IPS DF 6.9 (cell line): ENCODE measurements at places on chromosomes 2 and 18.

DNA sequence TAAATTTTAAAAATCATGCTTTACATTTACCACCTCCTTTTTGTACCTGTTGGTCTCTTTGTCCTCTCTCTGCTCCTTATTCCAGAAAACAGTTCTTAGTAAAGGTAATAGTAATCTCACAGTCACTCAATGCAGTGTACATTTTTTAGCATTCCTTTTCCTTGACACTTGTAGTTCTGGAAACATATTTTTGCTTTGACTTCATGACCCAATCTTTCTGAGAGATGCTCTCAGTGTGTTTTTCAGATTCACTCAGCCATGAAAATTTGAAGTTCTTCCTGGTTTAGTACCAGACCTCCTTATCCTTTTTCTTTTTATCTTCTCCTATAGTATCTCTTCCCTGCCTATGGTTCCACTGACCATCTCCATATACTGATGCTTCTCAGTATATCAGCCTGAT lies 747.5 kb upstream of the ZEB2 start:
- no peaks in the 10 kb centered on the region for H3K4me1 ChIP-seq
- no peaks in the 10 kb centered on the region for H3K36me3 ChIP-seq
- no peak overlapping the region for H3K27ac ChIP-seq
- H3K27me3 ChIP-seq = no peaks in the 10 kb centered on the region
- no peak for DNase-seq

GRCh38 chr18:56030060-56030459 lies 442.1 kb upstream of the TCF4 start:
- no peaks in the 10 kb centered on the region for H3K27me3 ChIP-seq
- no peak for DNase-seq
- no peak overlapping the region for H3K4me3 ChIP-seq
- H3K27ac ChIP-seq = no peak overlapping the region
- no peaks in the 10 kb centered on the region for H3K36me3 ChIP-seq
- no peaks in the 10 kb centered on the region for H3K4me1 ChIP-seq

GRCh38 chr18:48680339-48681250 lies 141.8 kb downstream of the CTIF start:
- H3K4me3 ChIP-seq = no peak overlapping the region
- H3K27me3 ChIP-seq = no peaks in the 10 kb centered on the region
- DNase-seq = no peak
- H3K4me1 ChIP-seq = no peaks in the 10 kb centered on the region

- no peaks in the 10 kb centered on the region for H3K36me3 ChIP-seq
- peaks cover 8% of the 10 kb centered on the region for H3K4me1 ChIP-seq
- peak within 1 kb of the TSS; percentile 36; the same call in 1 of the 2 replicates for H3K4me3 ChIP-seq
- DNase-seq = no peak
Measured at GRCh38 chr2:72917138-72917876, at the start of gene EMX1. TSS of gene EMX1 (plus strand) at chr2:72917519. CDS start at chr2:72917853, 334 bp downstream.

DNA sequence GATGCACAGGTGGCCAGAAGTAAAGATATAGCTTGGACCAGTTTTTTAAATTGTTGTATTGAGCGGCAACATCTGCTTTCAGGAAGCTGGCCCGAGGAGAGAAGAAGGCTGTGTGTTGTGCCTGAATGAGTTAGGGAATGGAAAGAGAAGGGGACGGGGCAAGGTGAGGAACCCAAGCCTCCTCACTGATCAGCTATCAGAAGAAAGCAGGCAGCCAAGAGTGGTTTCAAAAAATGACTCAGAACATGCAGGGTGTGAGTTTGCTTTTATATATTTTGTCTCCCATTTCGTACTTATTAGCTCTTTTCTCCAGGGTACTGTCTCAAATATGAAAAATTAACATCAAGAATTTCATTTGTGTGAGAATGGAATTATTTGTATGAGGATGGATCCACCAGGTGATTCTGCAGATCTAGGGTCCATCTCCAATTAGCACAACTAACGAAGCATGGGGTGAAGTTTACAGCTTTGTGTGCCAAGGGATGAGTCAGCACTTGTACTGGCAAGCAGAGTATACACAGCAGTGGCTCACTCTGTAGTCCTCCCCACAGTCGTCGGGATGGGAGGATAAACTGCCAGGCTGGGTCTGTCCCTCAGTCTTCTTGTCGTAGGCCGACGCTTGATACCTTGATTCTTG lies 175.7 kb downstream of the PIEZO2 start:
- DNase-seq = no peak
- no peaks in the 10 kb centered on the region for H3K36me3 ChIP-seq
- no peaks in the 10 kb centered on the region for H3K4me1 ChIP-seq
- H3K27ac ChIP-seq = no peak overlapping the region

DNA sequence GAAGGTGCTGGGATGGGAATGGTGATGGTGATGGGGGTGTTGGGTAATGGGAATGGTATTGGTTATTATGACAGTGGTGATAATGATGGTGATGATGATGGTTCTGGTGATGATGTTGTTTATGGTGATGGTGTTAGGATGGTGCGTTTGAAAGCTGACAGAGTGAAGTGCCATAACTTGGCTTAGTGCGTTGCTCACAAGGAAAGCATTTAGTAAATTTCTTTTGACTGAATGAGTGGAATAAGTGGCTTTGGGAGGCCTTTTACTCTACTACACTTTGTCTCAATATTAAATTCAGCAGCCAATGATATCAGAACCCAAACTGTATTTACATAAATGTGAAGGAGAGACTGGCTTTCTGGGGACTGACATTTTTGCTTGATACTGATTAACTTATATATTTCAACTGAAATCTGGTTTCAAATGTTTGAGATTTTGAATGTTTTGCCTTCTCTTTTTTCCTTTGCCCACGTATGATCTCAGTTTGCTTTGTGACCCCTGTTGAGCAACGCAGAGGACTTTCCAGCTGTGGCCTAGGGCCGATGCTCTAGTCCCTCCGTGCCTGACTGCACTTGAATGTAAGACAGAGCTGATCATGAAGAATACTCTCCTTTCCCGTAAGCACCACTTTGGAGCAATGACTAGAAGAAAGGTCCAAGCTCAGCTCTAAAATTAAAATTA lies 128.5 kb upstream of the SH3BP4 start:
- no peaks in the 10 kb centered on the region for H3K36me3 ChIP-seq
- no peak overlapping the region for H3K4me3 ChIP-seq
- DNase-seq = no peak
- no peaks in the 10 kb centered on the region for H3K4me1 ChIP-seq
- H3K27me3 ChIP-seq = no peaks in the 10 kb centered on the region

- no peak overlapping the region for H3K4me3 ChIP-seq
- no peak overlapping the region for H3K27ac ChIP-seq
- no peak for DNase-seq
- no peaks in the 10 kb centered on the region for H3K36me3 ChIP-seq
Measured at GRCh38 chr2:22153931-22154613, 1030.3 kb downstream of the TDRD15 start.

- DNase-seq = no peak
- no peaks in the 10 kb centered on the region for H3K27me3 ChIP-seq
- no peaks in the 10 kb centered on the region for H3K4me1 ChIP-seq
- H3K27ac ChIP-seq = no peak overlapping the region
- no peak overlapping the region for H3K4me3 ChIP-seq
Measured at GRCh38 chr2:181778621-181779201, 98.4 kb upstream of the NEUROD1 start.

GRCh38 chr2:167275046-167275445 lies 386.8 kb downstream of the XIRP2 start:
- no peaks in the 10 kb centered on the region for H3K27me3 ChIP-seq
- peaks cover 4% of the 10 kb centered on the region; the same call in 1 of the 2 replicates for H3K4me1 ChIP-seq
- no peaks in the 10 kb centered on the region for H3K36me3 ChIP-seq
- H3K27ac ChIP-seq = no peak overlapping the region
- DNase-seq = no peak
- no peak overlapping the region for H3K4me3 ChIP-seq

DNA sequence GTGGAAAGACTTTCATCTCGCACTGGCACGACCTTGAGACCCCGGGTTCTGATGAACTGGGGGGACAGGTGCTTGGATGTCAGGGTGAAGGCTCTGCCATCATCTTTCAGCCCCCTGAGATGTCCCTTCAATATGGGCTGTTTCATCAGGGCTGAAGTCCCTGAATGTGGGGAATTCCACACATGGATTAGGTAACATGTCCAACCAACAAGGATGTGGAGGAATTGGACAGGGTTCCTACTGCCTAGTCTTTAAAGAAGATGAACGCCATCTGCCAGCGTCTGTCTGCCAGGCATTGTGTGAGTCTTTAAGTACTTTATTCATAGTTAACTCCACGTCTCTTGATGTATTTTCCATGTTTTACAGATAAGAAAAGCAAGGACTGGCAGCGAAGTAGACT lies 5.9 kb upstream of the GRHL1 start:
- no peaks in the 10 kb centered on the region for H3K36me3 ChIP-seq
- H3K27me3 ChIP-seq = peaks cover 9% of the 10 kb centered on the region
- H3K4me1 ChIP-seq = peaks cover 7% of the 10 kb centered on the region
- DNase-seq = no peak

DNA sequence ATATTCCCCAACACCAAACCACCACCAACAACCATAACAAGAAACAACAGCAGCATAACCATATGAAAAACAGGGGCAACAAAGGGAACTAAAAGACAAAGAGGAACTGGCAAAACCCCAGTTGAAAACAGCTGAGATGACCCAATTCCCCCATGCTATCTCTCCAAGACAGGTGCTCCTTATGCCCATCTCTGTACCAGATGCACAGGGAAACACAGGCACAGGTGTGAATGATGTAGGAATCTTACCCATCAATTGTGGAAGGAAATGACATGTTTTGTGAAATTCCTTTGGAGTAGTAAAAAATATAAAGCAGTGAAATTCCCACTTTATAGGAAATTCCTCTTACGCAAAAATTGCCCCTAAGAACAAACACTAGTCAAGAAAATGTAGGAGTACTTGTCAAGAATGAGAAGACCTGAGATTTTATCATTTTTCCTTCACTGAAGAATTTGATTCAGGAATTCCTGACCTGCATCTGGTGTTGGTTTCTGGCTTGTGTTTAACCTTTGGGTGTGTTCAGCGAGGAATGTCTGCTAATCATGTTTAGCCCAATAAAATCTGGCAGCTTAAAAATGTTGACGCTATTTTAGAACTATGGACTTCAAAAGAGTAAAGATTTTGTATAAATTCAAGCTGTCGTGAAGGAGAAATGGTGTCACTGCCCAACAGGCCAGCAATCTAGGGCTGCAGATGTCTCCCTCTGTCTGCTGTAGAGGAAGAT lies 67.7 kb upstream of the ARHGAP28 start:
- H3K27ac ChIP-seq = no peak overlapping the region
- H3K4me3 ChIP-seq = no peak overlapping the region
- no peaks in the 10 kb centered on the region for H3K36me3 ChIP-seq

GRCh38 chr2:234986876-234987720 lies 35.3 kb downstream of the SH3BP4 start:
- H3K27ac ChIP-seq = no peak overlapping the region
- H3K4me1 ChIP-seq = peaks cover 8% of the 10 kb centered on the region
- H3K4me3 ChIP-seq = no peak overlapping the region
- no peak for DNase-seq
- no peaks in the 10 kb centered on the region for H3K27me3 ChIP-seq
- H3K36me3 ChIP-seq = no peaks in the 10 kb centered on the region

- H3K4me3 ChIP-seq = no peak overlapping the region
- no peaks in the 10 kb centered on the region for H3K36me3 ChIP-seq
- H3K27me3 ChIP-seq = no peaks in the 10 kb centered on the region
- H3K4me1 ChIP-seq = no peaks in the 10 kb centered on the region
Measured at GRCh38 chr2:177906041-177906718, 166.4 kb downstream of the PDE11A start.

DNA sequence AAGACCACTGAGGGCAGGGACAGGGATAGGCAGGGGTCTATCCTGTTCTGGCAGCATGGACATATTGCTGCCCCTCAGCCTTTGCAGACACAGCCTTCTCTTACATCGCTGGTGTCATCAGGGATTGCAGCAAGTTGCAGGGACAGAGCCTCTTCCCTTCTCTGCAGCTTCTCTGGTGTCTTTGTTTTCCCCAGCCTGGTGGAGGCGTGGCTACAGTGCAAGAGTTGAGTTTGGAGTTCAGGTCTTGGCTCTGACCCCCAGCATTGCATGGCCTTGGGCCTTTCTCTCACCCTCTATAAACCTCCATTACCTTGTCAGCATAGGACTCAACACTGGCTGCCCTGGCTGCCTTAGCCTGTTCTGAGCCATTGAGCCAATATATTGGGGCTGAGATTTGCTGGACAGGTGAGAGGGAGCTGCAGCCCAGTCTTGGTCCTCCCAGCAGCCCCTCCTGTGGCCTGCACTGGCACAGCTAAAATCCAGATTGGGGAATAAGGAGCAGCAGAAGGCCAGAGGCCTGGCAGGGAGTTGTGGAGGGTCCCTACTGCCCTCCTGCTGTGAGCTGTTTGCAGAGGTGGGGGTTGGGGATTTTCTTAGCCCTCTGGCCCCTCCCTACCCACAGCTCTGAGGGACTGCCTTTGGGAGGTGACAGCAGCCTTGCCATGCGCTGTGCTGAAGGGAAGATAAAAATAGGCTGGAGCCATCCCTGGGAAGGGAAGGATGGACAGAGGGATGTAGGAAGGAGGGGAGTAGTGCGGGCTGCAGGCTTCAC lies 22.8 kb downstream of the EHD3 start:
- H3K4me1 ChIP-seq = peaks cover 7% of the 10 kb centered on the region
- no peaks in the 10 kb centered on the region for H3K27me3 ChIP-seq
- DNase-seq = no peak

GRCh38 chr2:241344925-241345651 lies 11.0 kb upstream of the FARP2 start:
- peaks cover 32% of the 10 kb centered on the region for H3K36me3 ChIP-seq
- no peak for DNase-seq
- no peaks in the 10 kb centered on the region for H3K27me3 ChIP-seq
- no peak overlapping the region for H3K27ac ChIP-seq

DNA sequence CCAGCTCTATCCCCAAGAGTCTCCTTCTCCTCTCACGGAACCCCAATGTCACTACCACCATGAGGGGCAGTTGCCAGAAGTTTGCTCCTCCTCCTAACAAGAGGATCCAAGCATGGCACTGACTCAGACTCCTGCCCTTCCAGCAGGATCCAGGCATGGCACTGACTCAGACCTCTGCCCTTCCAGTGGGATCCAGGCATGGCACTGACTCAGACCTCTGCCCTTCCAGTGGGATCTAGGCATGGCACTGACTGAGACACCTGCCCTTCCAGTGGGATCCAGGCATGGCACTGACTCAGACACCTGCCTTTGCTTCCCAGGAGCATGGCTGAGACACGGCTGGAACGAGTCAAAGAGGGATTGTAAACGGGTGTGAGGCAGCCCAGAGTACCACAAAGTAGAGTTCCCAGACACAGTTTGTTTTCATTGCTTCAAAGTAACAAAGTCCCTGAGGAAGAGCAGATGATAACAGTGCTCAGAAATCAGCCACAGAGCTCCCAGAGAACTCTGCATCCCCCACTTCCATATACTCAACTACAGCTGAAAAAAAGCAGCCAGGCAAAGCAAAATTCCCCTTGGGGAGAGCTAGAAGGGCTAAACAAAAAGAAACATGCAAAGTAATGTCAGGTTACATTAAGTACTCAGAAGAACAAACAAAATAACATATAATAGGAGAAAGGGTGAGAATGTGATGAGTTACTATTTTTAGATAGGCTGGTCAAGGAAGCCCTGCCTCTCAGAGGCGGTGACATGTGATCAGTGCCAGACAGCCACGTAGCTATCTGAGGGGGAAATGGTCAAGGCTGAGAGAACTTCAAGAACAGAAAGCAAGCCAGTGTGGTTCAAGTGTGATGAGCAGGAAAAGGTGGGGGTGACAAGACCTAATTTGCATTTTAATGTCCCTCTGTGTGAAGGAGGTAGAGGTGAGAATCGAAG lies 3.0 kb downstream of the BUB1 start:
- peaks cover 2% of the 10 kb centered on the region for H3K4me1 ChIP-seq
- H3K27ac ChIP-seq = no peak overlapping the region
- DNase-seq = no peak
- H3K27me3 ChIP-seq = no peaks in the 10 kb centered on the region
